ENCODE measurements at places on chromosomes 3 and 15. TPM values are rescaled to one million over a fixed set of nuclear protein-coding genes. Genes with fewer than 3 reads are reported as not detected.

DNA sequence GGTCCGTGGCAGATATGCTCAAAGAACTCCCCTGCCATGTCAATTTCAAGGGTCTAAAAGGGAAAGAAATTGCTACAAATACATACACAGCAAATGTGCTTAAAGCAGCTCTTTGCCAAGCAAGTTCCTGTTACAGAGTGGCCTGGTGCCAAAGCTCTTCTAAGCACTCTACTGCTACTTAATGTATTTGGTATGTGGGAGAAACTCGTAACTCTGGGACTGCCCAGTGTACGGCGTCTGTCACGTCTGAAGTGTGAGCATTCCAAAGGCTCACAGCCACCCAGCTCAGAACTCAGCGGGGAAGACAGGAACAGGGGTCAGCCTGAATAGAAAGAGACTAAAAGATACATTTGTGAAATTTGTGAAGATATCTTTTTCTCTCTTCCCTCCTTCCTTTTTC is 54.6 kb downstream of the RBMS3 start:
- peak; percentile 79 for DNase-seq

DNA sequence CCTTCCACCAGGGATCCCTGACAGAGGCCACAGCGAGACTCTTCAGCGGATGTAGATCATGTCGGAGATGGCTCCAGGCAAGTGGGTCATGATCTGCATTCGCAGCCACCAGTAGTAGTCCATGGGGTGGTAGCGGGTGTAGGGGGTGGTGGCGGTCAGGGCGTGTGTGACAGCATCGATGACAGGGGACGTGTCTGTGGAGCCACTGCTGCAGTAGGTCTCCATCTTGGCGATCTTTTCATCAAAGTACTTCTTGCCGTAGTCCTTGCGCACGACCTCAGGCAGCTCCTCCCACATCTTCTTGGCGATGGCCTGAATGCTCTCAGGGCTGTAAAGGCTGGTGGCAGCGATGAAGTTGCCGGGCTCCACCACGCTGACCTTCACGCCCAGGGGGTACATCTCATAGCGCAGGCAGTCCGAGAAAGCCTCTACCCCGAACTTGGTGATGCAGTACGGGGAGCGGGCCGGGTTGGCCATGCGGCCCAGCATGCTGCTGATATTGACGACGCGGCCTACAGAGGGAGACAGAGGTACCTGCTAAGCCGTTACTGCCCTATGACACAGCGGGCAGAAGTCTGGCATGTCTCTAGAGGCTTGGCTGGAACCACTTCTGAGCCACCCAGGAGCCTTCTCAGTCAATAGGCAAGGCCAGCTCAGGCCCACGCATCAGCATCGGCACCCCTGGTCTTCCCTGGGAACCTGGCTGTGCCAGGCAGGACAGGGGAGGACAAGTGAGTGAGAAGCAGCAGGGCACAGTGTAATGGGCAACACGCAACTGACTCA is 43.7 kb downstream of the BDH1 start:
- DNase-seq: no peak

DNA sequence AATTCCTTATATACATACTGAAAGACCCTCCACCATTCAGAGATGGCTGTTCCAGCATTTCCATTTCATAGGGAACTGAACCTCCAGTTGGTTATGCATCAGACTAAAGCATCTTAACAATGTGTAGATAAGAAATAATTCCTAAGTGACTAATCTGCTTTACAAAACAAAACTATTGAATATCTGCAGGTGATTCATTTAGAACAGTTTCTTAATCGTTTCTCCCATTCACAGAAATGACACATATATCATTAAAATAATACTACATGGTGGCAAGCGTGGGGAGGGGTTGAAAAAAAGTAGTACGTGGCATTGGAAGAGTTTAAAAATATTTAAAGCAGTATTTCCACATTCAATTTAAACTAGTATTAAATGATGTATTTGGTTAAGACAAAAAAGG is 19.5 kb downstream of the COPS2 start:
- no peak for DNase-seq

- no peak for DNase-seq
Observed at GRCh38 chr3:119418641-119419040, 44.8 kb downstream of the TMEM39A start.

- no peak for DNase-seq
Observed at GRCh38 chr15:65893060-65893459, 23.8 kb downstream of the RAB11A start.

DNA sequence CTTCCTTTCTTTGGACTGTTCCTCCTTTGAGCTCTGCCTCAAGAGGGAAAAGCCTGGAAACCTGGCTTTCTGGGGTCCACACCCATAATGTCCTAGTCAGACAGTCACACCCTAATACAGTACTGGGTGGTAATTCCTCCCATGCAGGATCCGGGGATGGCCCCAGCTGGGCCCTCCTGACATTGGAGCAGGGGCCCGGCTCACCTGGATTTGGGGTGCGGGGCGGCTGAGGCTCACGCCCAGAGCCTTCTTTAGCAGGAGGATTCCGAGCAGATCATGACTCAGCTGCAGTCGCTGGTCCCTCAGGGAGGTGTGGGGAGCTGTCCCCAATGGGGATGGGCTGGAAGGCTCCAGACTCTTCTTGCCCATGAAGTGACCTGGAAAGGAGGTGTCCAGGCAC is 1.0 kb downstream of the NMB start:
- DNase-seq: peak; percentile 67

Gene VIPR1
- 2.1 TPM for total RNA-seq

Data from Right ventricle myocardium inferior (tissue), 1 donor.